ENCODE measurements at places on chromosomes 7 and 10.

DNA sequence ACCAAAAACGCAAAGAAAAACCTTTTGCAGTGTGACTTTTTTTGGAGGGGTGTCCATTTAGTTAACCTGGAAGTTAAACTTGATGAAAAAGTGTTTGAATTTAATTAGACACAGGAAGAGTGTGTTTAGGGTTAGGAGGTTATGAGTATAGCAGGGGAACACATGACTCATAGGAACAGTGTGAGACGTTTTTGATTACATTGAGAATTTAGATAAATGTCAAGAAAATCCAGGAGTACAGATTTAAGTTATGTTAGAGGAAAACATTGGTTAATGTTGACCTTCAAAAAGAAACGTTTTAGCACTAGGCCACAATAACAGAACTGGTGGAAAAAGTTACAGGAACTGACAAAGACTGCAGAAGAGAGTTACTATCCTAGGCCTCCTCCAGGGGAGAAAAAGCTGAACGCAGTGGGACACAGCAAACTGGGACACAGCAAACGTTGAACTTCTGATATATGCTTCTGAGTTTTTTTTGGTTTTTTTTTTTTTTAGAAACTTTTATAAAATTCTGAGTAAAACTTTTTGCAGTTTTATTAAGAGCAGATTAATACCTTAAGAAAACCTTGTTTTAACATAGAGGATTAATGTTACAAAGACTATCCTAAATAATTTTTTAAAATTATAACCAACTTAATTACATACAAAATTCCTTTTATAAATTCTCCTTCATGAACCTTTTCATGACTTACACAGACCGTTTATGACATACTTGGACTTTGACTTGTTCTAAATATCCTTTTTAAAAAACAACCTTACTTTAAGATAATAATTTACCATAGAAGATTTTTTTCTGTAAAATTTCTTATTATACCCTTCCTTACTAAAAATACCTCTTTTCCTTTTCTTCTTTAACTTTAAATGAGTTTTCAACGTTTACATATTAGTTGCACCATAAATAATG lies 22.2 kb downstream of the LANCL2 start:
- no peak for DNase-seq

- no peak for DNase-seq
Measured at GRCh38 chr7:33233659-33234058, 104.3 kb downstream of the BBS9 start.

DNA sequence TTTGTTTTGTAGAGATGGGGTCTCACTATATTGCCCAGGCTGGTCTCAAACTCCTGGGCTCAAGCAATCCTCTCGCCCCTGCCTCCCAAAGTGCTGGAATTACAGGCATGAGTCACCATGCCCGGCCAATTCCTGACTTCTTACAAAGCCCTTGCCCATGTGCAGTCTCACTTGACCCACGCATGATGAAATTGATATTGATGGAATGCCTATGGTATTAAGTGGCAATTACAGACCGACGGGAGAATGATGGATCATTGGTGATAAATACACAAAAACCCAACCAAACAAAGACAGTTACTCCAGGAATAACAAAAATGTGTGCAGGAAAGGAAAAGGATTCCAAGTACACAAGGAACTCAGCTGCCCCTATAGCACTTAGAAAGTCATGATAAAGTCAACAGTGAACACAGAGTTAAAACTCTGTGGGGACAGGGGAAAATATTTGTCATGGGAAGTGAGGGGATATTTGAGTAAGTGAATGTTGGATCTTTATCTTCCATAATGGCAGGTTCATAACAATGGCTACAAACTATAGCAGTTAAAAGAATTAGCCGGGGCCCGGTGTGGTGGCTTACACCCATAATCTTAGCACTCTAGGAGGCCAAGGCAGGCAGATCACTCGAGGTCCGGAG lies 21.6 kb downstream of the HIP1 start:
- no peak for DNase-seq

DNA sequence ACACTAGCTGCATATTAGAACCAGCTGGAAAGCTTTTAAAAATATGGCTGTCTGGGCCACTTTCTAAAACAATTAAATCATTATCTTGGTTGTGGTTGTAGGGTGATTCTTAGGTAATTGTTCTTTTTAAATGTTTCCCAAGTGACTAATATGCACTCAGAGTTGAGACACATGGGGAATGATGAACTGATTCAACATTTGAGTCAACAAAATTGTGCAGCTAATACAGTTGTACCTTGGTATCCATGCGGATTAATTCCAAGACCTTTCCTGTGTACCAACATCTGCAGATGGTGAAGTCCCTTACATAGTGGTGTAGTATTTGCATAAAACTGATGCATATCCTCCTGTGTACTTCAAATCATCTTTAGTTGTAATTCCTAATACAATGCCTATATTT lies 242.2 kb downstream of the ATRNL1 start:
- DNase-seq, result no peak

GRCh38 chr10:20888620-20889330 lies 8.3 kb downstream of the NEBL start:
- DNase-seq, result no peak

GRCh38 chr7:66697449-66698438 lies 42.8 kb upstream of the RABGEF1 start:
- no peak for DNase-seq

DNA sequence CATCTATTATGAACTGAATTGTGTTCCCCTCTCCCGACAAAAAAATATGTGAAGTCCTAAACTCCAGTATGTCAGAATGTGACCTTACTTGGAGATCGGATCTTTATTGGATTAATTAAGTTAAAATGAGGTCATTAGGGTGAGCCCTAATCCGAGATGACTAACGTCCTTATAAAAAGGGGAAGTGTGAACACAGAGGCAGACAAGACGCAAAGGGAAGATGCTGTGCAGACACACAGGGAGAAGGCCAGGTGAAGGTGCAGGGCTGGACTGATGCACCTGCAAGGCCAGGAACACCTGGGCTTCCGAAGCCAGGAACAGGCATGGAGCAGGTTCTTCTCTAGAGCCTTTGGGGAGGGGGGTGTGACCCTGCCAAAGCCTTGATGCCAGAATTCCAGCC lies 187.8 kb downstream of the PARD3 start:
- DNase-seq, result no peak

DNA sequence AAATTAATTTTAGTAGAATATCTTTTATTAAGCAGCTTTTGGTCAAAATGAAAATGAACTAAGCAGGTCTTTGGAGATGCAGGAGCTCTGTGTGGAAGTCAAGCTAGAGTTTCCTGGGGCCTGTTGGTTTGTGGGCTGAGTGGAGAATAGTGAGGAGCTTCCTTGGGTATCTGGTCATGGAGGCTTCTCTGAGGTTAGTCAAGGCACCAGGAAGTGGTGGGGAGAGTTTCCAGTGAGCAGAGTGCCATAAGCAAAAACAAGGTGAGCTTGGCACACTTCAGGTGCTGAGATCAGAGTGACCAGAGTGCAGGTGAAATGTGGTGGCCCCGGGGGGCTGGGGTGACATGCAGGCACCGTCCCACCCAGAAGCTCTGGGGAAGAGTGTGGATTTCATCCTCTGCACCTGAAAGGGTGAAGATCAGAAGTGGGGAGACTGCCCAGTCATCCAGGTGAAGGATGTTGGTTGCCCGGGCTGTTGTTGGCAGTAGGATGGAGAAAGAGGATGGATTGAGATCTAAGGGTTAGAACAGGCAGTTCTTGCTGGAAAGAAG lies 77.4 kb downstream of the WDR37 start:
- no peak for DNase-seq

DNA sequence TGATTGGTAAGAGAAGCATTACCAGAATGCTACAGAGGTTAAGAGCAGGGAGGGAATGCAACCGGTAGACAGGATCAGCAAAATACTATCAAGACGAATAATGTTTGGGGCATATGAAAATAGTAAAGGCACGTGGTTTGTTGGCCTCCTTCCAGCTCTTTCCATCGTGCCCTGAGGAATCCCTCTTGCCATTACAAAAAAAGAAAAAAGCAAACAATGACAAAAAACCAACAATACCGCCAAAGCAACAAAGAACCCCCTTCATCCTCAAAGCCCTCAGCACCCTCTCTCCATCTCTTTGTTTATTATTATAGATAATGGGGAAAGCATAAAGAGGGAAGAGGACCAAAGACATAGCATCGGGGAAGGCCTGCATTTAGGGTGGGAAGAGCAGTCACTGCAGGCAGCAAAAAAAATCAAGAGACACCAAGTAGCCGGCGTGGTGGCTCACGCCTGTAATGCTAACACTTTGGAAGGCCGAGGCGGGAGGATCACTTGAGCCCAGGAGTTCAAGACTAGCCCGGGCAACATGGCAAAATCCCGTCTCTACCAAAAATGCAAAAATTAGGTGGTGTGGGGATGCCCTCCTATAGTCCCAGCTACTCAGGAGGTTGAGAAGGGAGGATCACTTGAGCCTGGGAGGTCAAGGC lies 78.0 kb downstream of the HIP1 start:
- DNase-seq, result no peak

All from activated gamma-delta T cell (primary cell).